CD4-positive, CD25-positive, alpha-beta regulatory T cell (primary cell): ENCODE measurements at places on chromosomes 6 and 20. TPM values are rescaled to one million over a fixed set of nuclear protein-coding genes. Genes with fewer than 3 reads are reported as not detected.

ENPP3 gene
- total RNA-seq: 0.32 TPM

BCL2L1 gene
- total RNA-seq: 38.1 TPM

APOM gene
- 1.7 TPM for total RNA-seq

SLC24A3 gene
- total RNA-seq: 0.25 TPM

TPD52L2 gene
- total RNA-seq: 33.7 TPM

PACSIN1 gene
- total RNA-seq: 1.7 TPM

HEY2 gene
- total RNA-seq: not detected

ESR1 gene
- total RNA-seq: 4.7 TPM

GRCh38 chr6:10722570-10722819 is 375 bp upstream of the TMEM14C start:
- no peak for DNase-seq

GRCh38 chr20:40370800-40371199 is 318.2 kb downstream of the MAFB start:
- DNase-seq: no peak

DNA sequence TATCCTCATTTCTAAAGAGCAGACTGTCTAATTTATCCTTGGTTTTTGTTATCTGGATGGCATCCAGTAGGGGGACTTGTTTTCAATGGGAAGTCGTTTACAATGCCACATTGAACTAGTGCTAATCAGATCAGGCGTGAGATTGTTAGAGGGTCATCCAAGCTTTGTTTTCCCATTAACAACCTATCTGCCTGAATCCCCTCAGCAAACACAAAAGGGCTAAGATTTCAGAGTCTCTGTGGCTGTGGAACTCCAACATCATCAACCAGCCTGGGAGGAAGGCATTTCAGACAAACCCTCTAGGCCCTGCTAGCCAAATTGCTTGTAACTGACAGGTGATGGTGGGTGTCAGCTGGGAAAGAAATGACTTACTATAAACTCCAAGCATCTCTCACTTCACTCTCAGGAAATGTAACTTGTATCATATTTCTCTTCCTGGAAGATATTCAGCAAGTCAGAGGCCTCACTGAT is 47.7 kb downstream of the COL19A1 start:
- DNase-seq: no peak

- DNase-seq: no peak
Observed at GRCh38 chr20:39132093-39132492, 169.9 kb downstream of the DHX35 start.

DNA sequence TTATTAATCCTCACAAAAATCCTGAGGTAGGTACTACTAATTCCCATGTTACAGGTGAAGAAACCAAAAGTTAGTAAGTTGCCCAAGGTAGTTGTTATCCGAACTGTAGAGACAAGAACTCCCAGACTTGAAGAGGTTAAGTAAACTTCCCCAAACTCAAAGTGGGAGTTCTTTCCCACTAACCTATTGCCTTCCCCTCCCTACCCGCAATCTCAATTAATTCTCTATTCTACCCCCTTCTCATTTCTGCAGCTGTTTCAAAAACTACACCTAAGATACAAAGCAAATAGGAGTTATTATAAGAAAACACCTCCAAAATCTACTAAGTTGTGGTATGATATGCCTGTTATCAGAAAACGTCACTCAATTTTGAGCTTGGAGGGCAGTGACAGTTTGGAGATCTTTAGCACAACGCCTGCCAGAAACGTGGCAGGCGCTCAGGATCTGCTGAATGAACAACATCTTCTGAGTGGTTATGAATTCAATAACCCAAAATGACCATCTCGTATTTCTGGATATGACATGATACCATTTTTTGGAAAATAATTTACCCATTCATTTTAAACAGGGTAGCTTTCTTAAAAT is 7.1 kb downstream of the CSNK2A1 start:
- DNase-seq: no peak

GRCh38 chr20:37522260-37523011 is 1.4 kb downstream of the NNAT start:
- DNase-seq: no peak

- no peak for DNase-seq
Observed at GRCh38 chr20:31560746-31561598, 44.1 kb upstream of the ID1 start.

GRCh38 chr6:135910790-135911618 is 59.5 kb downstream of the PDE7B start:
- DNase-seq: no peak

- no peak for DNase-seq
Observed at GRCh38 chr6:8006208-8006607, 58.0 kb downstream of the BLOC1S5 start.

DNA sequence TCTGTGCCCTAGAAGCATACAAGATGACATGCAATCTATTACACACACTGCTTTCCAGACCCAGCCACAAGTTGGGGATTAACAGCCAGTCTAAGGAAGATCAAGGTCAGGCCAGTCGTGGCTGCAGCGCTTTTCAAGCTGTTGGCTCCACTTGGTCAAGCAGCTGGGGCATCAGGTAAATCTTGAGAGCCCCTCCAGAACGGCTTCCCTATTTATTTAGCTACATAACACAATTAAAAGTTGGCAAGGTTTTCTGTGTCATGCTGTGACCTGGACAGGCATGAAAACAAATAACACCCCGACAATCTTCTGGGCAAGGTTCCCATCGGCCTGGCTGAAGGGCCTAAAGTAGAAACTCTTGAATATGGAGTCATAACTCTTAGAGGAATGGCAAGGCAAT is 524.3 kb downstream of the PRKN start:
- no peak for DNase-seq

GRCh38 chr6:71072508-71072907 is 115.6 kb upstream of the B3GAT2 start:
- no peak for DNase-seq

DNA sequence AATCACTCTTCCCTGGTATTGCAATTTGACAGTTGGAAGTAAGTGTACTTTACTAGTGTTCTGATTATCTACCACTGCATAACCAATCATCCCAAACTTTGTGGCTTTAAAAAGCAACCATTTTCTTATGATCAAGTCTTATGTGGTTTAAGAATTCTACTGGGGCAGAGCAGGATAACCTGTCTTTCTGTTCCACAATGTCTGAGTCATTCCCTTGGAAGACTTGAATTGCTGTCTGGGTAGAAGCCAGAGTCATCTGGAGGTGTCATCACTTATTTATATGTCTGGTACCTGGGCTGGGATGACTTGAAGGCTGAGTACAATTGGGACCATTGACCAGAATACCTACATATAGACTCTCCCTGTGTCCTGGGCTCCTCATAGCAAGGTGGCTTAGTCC is 644.3 kb downstream of the HDGFL1 start:
- DNase-seq: no peak

DNA sequence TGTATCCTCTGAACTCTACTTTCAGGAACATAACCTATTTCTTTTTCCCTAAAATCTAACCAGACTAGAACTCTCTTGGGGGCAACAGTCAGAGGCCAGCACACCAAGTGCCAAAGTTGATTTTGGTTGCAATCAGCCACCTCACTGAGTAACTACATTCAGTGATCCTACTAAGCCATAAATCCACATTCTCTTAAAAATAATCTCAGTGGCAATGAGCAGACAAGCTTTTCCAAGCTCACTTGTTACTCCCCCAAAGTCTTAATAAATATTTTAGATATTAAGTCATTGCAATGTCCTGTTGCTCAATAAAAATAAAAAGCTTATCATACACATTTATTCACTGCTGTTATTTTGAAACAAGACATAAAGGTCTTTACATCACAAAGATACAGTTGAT is 9.8 kb downstream of the RGS17 start:
- DNase-seq: no peak

- DNase-seq: no peak
Observed at GRCh38 chr20:17407550-17407949, 123.6 kb downstream of the BFSP1 start.

DNA sequence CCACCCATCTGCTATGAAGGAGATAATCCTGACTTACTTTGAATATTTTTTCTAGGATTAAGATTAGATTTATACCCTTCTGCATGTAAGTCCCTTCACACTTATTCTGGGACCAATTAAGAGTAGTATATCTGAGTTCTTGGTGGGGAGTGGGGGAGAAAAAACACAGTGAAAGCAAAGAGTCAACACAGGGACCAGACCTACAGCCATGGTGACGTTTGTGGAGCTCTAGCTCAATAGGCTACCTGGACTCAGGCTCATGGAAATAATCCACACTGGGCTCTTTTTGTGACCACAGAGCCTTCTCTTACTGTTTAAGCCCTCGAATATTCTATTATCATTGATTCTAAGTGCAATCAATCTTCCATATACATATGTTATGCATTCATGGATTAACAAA is 491.4 kb downstream of the LMBRD1 start:
- no peak for DNase-seq

DNA sequence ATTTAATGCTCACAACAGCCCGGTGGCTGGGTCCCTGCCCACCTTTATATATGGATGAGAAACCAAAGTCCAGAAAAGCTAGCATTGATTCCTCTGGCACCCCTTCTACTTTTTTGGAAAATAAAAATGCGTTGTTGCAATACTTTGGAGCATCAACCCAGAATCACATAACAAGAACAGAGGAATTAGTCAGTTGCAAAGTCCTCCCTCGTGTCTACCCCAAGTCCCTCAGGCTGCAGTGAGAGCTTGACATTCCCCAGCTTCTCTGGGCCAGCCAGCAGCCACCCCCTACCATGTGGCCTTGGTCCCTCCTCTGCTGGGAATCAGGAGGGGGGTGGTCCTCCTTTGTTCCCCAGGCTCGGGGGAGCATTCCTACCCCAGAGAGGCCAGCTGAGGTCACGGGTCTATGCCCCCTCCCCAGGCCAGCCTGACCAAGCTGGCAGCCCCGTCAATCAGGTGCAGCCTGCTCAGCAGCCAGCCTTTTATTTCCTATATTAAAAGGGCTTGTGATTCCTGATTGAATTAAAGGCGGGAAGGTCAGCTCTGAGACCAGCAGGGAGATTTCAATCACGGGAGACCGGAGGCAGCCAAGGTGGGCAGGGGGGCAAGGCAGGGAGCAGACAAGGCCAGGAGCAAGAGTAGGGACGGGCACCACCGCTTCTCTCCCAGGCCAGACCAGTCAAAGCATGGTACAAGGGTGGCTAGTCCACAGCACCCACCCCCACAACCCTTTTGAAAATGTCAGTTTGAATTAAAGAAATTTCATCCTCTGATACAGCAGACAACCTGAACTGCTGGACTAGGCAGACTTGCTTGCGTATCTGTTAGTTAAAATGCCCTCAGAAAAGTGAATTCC is 158.9 kb downstream of the MRPL14 start:
- DNase-seq: no peak

GRCh38 chr6:22366214-22366613 is 69.4 kb upstream of the PRL start:
- no peak for DNase-seq
